ENCODE measurements at places on chromosomes 12 and 14.

- DNase-seq: no peak
Observed at GRCh38 chr12:78060186-78060585, 229.5 kb downstream of the NAV3 start.

DNA sequence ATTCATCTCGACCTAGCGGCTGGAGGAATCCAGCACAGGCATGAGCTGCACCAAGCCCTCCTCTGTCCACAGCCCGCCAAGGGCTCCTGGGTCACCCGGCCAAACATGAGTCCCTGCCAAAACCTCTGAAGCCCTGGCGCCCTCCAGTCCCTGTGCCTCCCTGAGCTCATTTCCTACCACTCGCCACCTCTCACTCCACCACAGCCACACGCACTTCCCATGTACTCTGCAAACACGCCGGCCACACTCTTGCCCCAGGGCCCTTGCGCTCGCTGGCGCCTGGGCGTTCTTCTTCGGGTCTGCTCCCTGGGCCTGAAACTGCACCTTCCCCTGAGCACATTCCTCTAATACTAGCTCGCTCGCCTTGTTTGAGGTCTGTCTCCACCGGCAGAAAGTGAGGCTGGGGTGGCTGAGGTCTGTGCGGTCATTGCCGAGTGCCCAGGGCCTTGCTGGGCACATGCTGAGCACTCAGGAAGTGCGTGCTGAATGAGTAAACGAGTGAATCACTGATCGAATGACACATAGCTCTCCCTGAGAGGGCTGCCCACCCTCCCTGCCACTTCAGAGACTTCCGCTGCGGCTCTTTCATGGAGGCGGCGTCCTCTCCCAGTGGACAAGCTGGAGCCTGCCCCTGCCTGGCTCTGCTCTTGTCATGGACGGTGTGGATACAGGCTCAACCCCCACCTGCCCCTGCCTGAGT lies 33.7 kb upstream of the DLK1 start:
- DNase-seq: no peak

- DNase-seq: no peak
Observed at GRCh38 chr12:3273409-3273853, 196.3 kb downstream of the TSPAN9 start.

DNA sequence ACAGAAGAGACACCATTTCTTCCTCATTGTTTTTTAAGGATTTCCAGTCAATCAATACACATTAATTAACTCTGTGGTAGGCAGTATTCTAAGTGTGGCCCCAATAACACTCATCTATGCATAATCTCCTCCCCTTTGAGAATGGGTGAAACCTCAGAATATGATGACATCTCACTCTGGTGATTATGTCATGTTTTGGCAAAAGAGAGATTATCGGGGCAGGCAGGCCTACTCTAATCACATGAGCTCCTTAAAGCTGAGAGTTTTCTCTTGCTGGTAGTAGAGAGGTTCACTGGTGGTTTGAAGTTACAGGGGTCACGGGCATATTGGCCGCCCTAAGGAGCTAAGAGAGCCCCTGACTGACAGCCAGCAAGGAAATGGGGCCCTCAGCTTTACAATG lies 7.1 kb upstream of the LGMN start:
- DNase-seq: no peak

DNA sequence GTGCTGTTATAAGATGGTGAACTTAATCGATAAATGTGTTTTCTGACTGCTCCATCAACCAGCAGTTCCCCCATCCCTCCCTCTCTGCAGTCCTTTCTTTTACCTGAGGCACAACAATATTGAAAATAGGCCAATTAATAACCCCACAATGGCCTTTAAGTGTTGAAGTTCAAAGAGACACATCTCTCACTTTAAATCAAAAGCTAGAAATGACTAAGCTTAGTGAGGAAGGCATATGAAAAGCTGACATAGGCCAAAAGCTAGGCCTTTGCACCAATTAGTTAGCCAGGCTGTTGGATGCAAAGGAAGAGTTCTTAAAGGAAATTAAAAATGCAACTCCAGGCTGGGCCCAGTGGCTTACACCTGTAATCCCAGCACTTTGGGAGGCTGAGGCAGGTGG lies 43.7 kb downstream of the SAV1 start:
- DNase-seq: no peak

GRCh38 chr12:5648692-5649359 lies 216.9 kb downstream of the NTF3 start:
- no peak for DNase-seq

DNA sequence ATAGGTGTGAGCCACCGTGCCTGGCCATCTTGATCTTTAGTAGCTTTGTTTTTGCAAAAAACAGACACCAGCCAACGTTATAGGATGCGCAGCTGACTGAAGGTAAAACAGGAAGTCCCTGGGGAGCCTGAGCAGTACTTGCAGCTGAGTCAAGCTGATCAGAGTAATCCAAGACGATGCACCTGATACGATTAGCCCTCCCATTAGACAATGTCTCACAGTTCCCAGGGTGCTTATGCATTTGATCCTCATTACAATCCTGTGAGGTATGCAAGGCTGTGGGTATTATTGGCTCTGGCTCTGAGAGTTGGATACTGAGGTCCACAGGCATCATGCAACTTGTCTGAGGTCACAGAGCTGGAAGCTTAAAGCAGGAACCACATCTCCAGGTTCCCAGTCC lies 8.1 kb downstream of the KRT18 start:
- no peak for DNase-seq

GRCh38 chr12:16155938-16156337 lies 121.5 kb downstream of the SLC15A5 start:
- no peak for DNase-seq

DNA sequence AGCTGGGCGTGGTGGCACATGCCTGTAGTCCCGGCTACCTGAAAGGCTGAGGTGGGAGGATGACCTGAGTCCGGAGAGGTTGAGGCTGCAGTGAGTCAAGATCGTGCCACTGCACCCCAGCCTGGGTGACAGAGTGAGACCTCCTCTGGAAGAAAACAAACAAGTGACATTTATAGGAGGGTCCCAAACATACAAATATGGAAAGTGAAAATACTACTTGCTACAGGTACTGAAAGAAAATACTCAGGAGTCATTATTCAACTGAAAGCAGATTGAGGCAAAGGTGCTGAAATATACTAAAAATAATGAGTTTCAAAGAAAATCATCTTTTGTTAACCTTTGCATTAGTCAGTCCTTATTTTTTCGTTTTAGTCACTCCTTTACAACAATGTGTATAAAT lies 53.5 kb downstream of the ETV6 start:
- peak; percentile 60 for DNase-seq

DNA sequence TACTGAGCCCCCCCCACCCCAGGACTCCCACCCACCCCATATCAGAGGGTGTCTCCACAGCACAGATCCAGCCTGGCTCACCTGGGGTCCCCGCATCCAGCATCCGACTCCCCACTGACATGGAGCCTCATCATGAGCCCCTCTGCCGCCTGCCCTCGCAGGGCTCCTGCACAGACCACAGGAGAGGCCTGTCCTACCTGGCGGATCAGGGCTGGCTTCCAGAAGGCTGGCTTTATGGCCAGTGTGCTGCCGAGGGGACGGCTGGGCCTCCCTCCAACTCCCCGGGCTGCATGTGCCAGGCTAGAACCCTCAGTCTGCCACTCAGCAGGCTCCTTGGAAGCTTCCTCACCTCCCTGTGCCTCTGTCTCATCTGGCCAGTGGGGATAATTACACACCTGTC lies 119.0 kb downstream of the RFLNA start:
- DNase-seq: no peak

DNA sequence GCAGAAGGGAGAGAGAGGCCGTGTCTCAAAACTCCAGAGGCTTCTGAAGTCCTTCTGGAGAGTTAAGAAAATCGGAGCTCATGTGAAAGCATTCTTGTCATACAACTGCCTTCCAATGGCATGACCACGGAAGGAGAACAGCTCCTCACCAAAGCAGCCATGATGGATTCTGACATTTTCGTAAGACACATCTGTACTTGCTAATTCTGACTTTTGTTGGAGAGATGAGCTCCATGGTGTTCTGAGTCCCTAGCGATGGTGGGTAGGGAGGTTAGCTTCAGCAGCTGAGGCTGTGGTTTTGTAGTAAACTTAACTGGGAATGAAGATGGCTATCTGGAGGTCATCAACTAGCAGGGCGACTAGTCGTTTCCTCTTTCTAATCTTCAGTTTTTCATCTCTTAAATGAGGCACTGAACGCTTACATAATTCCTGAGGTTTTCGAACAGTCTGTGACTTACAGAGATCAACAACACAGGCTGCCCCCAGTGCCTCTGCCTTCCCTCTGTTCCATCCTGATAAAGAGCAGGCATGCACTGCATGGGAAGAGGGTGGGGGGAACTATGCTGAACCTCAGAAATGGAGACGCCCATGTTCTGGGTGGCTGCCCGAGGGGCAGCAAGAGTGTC lies 28.6 kb upstream of the DICER1 start:
- DNase-seq: no peak

DNA sequence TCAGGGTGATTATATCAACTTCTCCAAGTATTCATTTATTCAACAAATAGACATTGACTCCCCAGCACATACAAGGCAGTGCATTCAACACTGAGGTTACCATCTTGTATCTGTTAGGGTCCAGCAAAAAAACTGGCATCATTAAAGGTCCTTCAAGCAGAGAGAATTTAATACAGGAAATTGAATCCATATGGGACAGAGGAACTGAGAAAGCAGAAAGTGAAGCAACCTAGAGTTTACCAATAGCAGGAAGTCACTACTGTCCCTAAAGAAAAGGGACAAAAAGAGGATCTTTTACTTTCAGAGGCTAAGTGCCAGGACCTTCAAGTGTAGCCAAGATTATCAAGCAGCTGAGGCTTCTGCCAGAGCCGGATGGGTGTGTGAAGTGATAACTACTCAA lies 237.8 kb upstream of the TBX3 start:
- DNase-seq: no peak

GRCh38 chr14:94643316-94644101 lies 31.3 kb downstream of the SERPINA3 start:
- no peak for DNase-seq

DNA sequence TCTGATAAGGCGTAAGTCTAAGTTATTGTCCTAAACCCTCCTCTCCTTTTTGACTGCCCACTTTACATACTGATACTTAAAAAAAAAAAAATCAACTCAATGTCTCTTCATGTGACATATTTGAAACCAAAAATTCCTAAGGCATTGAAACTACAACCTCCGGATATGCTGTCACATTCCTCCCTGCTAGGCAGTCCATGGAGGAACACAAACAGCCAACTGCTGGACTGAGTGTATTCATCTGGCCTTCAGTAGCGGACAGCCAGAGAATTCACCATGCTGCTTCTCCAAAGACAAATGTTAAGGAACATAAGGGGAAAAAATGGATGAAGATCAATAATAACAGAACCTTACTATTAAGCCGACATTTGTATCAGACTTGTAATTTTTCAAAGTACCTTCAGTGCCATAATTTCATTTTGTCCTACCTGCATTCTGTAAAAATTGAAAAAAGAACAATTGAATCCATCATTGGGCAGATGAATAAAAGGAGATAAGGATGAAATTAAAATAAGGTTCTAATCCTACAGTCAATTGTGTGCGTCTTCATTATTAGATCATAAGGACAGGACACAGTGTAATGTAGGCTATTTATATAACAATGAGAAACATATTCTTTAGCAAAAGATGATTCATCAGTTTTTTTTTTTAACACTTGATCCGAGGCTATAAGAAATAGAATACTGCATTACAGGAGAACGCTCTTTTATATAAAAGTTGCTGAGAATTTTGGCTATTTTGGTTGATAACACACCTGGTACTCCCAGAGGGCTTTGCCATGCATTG lies 12.2 kb downstream of the RERG start:
- no peak for DNase-seq
